Activated CD4-positive, alpha-beta T cell treated with anti-CD3 and anti-CD28 coated beads for 24 hours (primary cell): ENCODE measurements at places on chromosomes 7 and 10.

DNA sequence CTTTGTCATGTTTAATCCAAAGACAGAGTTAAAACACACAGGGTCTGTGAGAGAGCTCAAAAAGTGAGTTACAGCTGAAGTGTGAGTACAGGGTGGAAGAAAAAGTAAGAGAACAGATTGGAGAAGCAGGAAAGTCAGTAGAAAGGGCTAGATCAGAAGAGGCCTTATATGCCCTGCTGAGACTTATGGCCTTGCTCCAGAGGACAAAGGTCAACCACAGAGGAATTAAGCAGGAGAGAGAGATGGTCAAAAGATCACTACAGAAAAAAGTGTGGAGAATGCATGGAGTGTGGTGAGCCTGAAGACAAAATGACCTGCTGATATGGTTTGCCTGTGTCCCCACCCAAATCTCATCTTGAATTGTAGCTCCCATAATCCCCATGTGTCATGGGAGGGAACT lies 213.8 kb downstream of the NEBL start:
- no peak for DNase-seq

DNA sequence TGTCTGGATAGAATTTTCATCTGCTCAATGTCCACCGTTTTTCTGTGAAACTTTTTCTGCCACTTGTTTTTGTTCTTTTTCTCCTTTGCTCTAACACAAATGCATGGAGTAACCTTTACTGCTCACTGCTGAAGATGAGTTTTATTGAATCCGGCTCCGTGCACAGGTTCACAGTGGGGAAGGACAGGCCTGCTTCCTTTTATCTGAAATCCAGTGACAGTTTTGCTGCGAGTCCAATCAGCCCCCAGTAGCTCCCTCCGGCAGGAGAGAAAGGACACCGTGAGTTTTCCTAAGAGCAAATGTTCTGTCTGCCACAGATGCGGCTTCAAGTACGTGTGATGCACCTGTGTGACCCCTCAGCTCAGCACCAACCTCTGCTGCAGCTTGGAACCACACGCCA lies 246.8 kb downstream of the MAD1L1 start:
- no peak for DNase-seq

- DNase-seq, result no peak
Observed at GRCh38 chr10:131875501-131875900, 25.3 kb upstream of the PPP2R2D start.

DNA sequence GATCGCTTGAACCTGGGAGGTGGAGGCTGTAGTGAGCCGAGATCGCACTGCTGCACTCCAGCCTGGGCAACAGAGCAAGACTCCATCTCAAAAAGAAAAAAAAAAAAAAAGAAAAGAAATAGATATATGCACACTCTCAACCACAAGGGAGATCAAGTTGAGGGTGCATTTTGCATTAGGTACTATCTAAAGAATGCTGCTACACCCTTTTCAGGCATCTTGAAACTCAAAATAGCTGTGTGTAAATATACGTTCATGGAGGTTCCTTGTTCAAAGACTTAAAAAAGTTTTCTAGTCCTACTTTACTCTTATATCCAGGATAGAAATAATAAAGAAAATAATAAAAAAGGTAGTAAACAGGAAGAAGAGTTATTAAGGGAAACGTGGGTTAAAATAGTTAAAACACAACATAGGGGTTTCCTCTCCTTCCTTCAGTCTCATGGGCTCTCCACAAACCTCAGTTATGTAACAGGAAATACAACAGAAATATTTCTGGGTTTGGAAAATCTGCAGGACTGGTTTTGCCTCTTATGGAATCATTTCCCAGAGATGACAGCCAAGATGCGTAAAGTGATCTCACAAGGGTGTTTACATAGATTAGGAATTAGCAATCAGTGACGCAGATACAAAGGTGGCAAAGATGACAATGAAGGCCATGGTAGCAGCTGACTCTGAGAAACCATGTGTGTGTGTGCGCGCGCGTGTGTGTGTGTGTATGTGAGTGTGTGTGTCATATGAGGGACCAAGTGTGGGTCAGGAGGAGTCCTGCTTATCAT lies 15.1 kb downstream of the STEAP4 start:
- DNase-seq, result no peak

DNA sequence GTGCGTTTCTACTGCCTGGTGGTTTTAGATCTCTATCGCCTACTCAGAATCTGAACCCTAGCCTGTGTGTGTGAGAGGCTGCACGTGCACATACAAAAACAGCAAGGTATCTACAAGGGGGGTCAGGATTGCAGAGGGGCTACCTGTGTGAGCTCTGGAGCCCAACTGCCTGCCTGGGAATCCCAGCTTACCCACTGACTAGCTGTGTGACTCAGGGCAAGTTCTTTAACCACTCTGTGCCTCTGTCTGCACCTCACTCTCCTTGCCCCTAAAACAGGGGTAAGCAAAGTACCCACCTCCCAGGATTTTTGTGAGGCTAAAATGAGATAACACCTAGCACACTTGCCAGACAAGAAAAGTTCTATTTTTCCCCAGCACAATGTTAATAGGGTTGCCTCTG lies 32.5 kb downstream of the DLG5 start:
- no peak for DNase-seq

DNA sequence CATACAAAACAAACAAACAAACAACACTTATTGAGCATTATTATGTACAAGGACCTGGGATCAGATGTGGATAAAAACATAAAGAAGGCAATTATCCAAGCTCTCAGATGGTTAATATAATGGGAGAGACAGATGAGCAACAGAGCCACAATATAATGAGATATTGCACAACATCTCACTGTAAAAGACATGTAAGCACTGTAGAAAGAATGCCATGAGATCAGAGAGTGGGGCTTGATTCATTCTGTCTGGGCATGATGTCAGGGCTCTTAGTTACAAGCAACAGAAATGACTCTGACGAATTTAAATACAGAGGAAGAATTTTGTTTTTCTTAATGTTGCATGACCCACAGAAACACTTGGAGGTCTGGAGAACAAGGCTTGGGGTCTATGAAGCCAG lies 164.7 kb upstream of the PLXDC2 start:
- no peak for DNase-seq

- peak; percentile 13 for DNase-seq
Observed at GRCh38 chr7:139358541-139359365, 941 bp upstream of the LUC7L2 start.

DNA sequence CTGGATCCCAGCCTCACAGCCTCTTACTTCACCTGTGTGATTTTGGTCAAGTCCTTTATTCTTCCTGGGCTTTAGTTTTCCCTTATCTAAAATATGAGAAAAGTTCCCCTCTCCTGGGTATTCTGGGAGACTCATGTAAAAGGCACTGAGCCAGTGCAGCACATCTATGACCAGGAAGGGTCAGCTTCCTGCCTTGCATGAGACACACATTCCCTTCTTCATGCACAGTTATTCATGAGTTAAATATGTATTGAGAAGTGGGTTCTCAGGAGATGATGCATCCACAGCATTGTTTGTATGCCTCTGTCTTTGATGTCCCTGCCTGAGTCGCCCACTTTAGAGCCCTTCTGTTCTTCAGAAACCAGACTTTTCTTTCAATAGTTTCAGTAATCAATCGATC lies 33.3 kb downstream of the EGFR start:
- DNase-seq, result no peak

- DNase-seq, result no peak
Observed at GRCh38 chr10:5904227-5904626, 14.2 kb downstream of the FBH1 start.

GRCh38 chr10:88819290-88819689 lies 16.8 kb downstream of the LIPM start:
- no peak for DNase-seq

DNA sequence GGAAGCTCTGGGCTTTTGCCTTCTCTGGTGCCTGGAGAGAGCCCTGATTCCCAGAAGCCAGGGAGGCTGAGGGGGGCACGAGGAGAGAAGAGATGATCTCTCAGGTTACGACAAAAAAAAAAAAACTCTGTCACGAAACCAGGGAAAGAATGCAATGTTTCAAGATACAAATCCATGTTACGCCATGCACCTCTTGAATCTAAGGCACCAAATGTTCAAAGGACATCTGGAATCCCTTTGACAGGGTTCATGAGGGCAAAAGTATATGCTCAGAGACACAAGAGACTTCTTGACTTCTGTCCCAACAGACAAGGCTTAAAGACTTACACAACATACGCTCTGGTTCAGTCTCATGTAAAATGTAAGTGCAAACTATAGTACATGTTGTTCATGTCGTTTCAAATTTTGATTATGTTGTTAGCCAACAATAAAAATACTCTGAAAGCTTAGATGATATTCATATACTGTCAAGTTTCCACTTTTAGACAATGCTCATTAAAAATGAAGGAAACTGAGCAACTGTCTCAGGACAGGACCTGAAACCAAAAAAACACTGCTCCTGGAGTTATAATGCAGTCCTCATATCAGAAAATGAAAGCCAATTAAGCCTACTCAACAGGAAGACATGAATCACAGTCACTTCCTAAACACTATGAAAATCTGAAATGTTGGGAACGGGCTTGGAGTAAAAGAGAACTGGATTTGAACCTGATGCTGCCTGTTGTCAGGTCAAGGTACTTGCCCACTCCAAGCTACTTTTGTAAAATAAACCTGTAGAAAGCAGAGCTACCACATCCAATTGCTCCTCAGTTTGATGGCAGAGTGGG lies 72.3 kb downstream of the CHCHD3 start:
- DNase-seq, result no peak

GRCh38 chr7:91357379-91357778 lies 93.1 kb downstream of the FZD1 start:
- DNase-seq, result no peak

GRCh38 chr10:68633816-68634466 lies 73.8 kb downstream of the TET1 start:
- no peak for DNase-seq

- no peak for DNase-seq
Observed at GRCh38 chr10:72819053-72819452, 74.5 kb upstream of the OIT3 start.

- DNase-seq, result no peak
Observed at GRCh38 chr7:560966-561630, 41.5 kb upstream of the PDGFA start.

- no peak for DNase-seq
Observed at GRCh38 chr10:79034271-79034876, 34.4 kb upstream of the ZMIZ1 start.

GRCh38 chr10:69458430-69459100 lies 7.3 kb downstream of the TSPAN15 start:
- no peak for DNase-seq

GRCh38 chr10:49290131-49290530 lies 8.8 kb upstream of the C10orf71 start:
- DNase-seq, result no peak

GRCh38 chr10:27223964-27224363 lies 16.6 kb downstream of the ACBD5 start:
- DNase-seq, result no peak

GRCh38 chr7:114519240-114519639 lies 104.6 kb downstream of the FOXP2 start:
- no peak for DNase-seq

DNA sequence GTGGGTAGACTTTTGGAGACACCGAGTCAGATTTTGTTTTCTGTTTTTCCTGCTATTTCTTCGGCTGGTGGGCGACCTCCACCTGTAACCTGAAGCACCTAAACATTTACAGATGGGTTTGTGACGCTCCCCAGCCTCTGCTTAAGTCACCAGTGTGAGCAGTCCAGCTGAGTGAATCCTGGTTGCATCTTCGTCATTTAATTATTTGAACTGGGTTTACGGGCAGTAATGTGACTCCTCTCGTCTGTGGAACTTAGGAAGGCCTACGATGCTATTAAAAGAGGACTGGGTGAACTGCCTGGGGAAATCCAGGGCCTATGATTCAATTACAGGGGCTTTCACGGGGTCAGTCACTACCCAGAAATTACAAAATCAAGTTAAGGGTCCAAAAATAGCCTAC lies 52.5 kb downstream of the WNT2 start:
- DNase-seq, result no peak

- no peak for DNase-seq
Observed at GRCh38 chr7:35437619-35438275, 183.8 kb upstream of the TBX20 start.

GRCh38 chr10:20142311-20142710 lies 326.1 kb downstream of the PLXDC2 start:
- no peak for DNase-seq

- DNase-seq, result no peak
Observed at GRCh38 chr10:97780841-97781617, 9.2 kb upstream of the SFRP5 start.

- DNase-seq, result no peak
Observed at GRCh38 chr10:123327896-123328295, 173.7 kb downstream of the BUB3 start.

- DNase-seq, result no peak
Observed at GRCh38 chr10:97651773-97652172, 11.3 kb downstream of the PI4K2A start.

- no peak for DNase-seq
Observed at GRCh38 chr7:71131256-71132126, 453 bp upstream of the GALNT17 start.

GRCh38 chr10:113857210-113857609 lies 2.7 kb downstream of the NHLRC2 start:
- DNase-seq, result no peak

GRCh38 chr10:99598781-99599509 lies 21.3 kb downstream of the SLC25A28 start:
- DNase-seq, result no peak

- DNase-seq, result no peak
Observed at GRCh38 chr7:35755711-35756110, 45.1 kb upstream of the SEPTIN7 start.

DNA sequence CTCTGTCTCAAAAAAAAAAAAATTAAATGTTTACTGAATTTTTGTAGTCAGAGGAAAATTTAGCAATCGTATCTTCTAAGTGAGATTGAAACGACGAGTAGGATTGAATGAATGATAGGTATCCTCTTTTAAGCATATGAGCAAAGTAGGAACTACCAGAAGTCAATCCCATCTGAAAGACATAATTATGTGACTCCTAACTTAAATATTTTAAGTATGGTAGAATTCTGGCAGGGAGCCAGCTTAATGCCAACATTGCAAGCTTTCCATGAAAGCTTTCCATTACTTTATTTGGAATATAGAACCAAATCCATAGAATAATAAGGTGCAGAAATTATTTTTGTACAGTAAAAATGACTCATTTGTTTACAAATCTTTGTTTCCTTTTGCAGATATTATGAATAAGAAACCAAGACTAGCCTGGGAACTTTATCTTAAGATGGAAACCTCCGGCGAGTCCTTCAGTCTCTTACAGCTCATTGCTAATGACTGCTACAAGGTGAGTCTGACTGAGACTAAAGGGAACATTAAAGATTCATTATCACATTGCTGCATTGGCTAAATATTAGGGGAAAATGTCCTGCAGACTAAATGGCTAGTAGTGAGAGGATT lies 50.2 kb upstream of the UBN2 start:
- no peak for DNase-seq

DNA sequence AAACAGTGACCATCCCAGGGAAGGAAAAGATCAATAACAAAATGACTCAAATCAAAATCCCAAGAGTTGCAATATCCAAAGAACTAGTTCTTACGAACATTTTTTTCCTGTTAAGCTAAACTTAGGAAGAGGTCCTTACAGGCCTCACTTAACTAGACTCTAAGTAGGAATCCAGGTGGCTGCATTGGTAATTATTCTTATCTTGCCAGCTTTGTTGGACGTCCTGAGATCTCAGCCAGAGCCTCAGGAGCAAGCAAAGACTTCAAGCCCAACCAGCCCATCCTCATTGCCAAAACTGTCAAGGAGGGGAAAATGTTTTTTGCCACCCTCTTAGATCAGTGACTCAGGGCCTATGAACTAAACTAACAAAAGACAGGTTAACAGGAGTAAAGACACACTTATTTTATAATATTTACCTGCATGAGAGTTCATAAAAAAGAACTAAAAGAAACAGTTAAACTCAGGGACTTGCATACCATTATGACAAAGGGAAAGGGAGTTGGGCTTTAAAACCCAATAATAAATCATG lies 18.3 kb upstream of the PPP1R9A start:
- no peak for DNase-seq
